ENCODE measurements at places on chromosomes 5 and 9. TPM values are rescaled to one million over a fixed set of nuclear protein-coding genes. Genes with fewer than 3 reads are reported as not detected.

Gene SCGB3A1
- 0.55 TPM for total RNA-seq

Gene PDE8B
- not detected for total RNA-seq

DNA sequence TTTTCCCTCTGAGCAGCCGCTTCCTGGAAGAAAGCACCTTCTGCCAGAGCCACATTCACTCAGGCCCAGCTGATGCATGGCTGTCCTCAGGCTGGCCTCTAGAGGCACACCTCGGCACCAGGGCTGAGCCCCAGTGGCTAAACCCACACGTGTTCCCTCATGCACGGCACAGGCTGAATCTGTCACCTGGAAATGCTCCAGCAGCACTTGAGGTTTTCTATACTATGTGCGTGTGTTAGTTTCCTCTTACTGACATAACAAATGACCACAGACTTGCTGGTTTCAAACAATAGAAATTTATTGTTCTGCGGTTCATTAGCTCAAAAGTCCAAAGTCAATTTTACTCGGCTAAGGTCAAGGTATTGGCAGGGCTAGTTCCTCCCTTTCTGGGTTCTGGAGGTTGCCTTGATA, 141.4 kb downstream of the LRRC70 start:
- no peak for DNase-seq

GRCh38 chr5:32308946-32309345, 3.8 kb downstream of the MTMR12 start:
- DNase-seq = no peak

- no peak for DNase-seq
Observed at GRCh38 chr9:93900971-93901861, 53.9 kb downstream of the BARX1 start.
